NB4 (cell line): ENCODE measurements at places on chromosomes 3 and 15.

GRCh38 chr3:107958146-107958545 lies 132.7 kb downstream of the CD47 start:
- no peak for DNase-seq

DNA sequence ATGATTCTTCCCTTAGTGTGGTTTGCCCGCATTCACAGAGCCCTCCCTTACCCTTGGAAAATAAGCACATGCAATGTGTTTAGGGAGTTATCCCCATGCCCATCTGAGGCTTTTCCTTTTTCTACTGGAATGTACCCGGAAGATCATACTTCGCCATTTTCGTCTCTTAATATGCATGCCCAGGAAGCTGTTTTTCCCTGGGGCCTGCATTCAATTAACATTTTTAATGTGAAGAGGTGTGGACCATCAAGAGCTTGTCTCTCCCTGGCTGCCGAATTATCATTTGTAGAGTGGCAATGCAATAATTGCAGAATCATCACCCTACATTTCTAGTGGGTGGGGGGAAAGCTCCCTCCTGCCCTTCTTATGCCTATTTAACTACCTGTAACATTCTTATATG lies 976.3 kb downstream of the DIPK2A start:
- DNase-seq, result no peak

- DNase-seq, result peak; percentile 41
Observed at GRCh38 chr3:102354818-102355515, 79.8 kb upstream of the ZPLD1 start.

- DNase-seq, result no peak
Observed at GRCh38 chr3:89923921-89924610, 816.6 kb downstream of the EPHA3 start.

- DNase-seq, result no peak
Observed at GRCh38 chr15:72033711-72034110, 84.2 kb downstream of the MYO9A start.

DNA sequence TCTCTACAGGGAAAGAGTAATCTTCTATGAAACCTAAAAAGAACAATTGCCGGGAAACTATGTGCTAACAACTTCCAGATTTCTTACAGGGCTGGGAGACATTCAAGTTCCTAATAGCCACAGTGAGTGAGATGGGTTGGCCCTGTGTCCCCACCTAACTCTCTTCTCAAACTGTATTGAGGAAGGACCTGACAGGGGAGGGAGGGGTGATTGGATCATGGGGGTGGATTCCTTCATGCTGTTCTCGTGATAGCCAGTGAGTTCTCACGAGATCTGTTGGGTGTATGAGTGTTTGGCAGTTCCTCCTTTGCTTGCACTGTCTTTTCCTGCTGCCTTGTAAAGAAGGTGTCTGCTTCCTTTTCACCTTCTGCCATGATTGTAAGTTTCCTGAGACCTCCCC lies 958.7 kb downstream of the AGBL1 start:
- peak; percentile 17 for DNase-seq
